ENCODE measurements at places on chromosomes 2 and 18.

GRCh38 chr2:69767034-69767433 is 25.1 kb downstream of the ANXA4 start:
- DNase-seq = no peak

GRCh38 chr2:38602136-38602731 is 494 bp downstream of the HNRNPLL start:
- DNase-seq = no peak

GRCh38 chr2:24793761-24794435 is 673 bp downstream of the CENPO start:
- DNase-seq = no peak

GRCh38 chr2:233980955-233981561 is 63.9 kb downstream of the TRPM8 start:
- DNase-seq = no peak

DNA sequence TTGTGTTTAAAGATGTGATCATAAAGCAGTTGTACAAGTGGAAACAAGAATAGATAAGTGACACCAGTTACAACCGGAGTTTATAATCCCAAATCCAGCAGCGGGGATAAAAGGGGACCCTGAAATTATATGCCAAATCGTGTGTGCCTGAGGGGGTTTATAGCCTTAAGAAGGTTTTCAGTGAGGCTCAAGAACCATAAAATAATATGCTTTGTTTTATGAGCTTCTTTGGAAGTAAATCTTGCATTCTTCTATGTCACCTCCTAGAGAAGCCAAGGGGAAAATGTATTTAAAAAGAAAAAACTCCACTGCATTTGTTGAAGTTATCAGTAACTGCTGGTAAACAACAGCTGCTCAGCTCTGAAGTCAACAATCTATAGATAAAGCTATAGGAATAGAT is 25.8 kb upstream of the MAP3K20 start:
- no peak for DNase-seq

DNA sequence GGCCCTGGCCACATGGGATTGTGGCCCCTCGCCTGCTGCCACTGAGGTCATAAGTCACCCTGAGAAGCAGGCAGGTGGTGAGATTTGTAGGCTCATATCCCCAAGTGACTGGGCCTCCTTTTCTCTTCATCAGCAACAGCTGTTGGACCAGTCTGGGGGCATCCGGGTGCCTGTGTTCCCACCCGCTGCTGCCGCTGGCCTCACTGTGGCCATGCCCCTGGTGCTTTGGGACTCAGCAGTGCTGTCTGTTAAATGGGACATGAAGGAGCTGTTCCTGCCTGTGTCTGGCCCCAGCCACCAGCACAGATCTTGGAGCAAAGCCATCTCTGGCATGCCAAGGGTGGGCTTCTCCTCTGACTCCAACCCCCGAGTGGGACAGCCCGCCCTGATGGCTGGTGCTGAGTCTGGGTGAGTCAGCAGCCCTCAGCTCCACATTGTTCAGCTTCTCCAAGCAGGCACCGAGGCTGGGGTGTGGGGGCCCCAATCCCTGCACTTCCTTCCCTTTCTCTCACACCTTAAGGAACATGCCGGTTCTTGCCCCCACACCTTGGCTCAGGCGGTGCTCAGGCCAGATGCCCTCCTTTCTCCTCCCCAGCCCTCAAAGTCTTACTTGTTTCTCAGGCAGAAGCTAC is 207.9 kb downstream of the GLI2 start:
- no peak for DNase-seq

- no peak for DNase-seq
Measured at GRCh38 chr18:40414155-40414754, 1540.8 kb upstream of the PIK3C3 start.

- DNase-seq = no peak
Measured at GRCh38 chr2:11023326-11024258, 111.9 kb downstream of the KCNF1 start.

DNA sequence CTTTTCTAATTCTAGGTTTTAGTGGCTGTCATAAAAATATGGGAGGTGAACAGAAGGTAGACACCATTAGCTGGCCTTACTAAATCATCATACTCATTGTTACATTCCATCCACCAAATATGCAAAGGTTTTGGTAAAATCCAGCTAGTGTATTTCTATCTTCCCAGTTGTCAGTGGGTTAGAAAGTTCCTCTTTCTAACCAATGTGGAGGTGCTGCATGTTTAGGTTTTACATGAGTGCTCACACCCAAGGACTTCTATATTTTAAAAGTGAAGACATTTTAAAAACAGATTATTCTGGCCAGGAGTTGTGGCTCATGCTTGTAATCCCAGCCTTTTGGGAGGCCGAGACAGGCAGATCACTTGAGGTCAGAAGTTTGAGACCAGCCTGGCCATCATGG is 5.9 kb downstream of the ALPP start:
- DNase-seq = no peak

- DNase-seq = no peak
Measured at GRCh38 chr2:179336782-179337534, 72.3 kb upstream of the SESTD1 start.

DNA sequence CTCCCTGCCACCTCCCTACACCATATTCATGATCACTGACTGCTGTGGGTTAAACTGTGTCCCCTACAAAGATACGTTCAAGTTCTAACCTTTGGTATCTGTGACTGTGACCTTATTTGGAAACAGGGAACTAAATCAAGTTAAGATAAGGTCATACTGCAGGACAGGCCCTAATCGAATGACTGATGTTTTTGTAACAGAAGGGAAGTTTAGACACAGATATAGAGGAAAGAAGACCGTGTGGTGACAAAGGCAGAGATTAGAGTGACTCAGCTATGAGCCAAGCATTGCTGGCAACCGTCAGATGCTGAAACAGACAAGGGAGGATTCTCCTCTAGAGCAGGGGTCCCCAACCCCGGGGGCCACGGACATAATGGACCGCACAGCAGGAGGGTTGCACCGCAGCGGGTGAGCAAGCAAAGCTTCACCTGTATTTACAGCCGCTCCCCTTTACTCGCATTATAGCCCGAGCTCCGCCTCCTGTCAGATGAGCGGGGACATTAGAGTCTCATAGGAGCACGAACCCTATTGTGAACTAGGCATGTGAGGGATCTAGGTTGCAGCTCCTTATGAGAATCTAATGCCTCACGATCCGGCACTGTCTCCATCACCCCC is 28.9 kb upstream of the RNF152 start:
- DNase-seq = no peak

DNA sequence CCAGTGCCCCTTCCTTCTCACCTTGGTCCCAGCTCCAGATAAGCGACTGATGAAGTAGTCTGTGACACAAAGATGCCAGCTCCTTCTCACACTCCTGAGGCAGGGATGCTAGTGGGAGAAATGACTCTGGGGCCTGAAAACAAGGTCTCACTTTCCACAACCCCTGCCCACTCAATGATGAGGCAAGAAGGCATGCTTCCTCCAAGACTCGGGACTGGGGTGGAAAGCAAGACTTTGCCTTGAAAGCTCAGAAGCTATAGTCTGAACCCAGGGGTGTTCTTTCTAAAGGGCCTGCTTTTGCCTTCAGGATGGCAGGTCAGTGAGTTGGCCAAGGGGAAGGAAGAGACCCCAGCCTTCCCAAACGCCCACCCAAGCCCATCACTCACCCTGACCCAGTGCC is 1.4 kb downstream of the CCDC142 start:
- DNase-seq = no peak

DNA sequence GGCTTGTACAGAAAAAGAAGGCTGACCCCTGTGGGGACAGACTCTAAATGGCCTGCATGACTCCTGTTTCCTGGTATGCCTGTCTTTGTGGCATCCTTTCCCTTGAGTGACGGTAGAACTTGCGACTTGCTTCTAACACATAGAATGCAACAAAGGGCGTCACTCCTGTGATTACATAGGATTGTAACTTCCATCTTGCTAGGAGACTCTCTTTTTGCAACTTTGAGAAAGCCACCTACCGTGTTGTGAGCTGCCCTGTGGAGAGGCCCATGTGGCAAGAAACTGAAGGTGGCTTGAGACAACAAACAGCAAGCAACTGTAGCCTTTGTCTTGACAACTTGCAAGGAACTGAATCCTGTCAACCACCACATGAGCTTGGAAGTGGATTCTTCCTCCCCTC is 46.5 kb downstream of the THNSL2 start:
- no peak for DNase-seq

GRCh38 chr18:37139876-37140275 is 310.9 kb downstream of the KIAA1328 start:
- DNase-seq = no peak
